ENCODE measurements at places on chromosomes 2 and 18.
A peak's percentile ranks its signal among the peaks of the same experiment; 100 is the strongest.

- DNase-seq: no peak
These were observed 6.7 kb downstream of the TGIF1 start for GRCh38 chr18:3456686-3457069.

DNA sequence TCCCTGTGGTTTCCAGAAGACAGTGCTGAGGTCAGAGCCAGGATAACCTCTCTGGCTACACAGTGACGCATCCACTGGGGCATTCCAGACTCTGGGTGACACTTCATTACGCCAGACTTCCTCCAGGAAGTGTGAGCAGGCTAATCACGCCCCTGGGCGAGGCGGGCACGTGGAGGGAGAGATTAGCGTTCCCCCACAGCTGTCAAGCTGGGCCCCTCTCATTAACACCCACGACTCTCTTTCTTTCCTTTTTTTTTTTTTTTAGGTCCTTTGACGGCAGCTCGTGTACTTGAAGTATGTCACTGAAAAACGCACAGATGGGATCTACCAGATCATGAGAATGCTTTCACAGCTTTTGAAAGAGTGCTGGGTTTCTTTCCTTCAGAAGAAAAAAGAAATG lies 274.6 kb downstream of the AFF3 start:
- no peak for DNase-seq

DNA sequence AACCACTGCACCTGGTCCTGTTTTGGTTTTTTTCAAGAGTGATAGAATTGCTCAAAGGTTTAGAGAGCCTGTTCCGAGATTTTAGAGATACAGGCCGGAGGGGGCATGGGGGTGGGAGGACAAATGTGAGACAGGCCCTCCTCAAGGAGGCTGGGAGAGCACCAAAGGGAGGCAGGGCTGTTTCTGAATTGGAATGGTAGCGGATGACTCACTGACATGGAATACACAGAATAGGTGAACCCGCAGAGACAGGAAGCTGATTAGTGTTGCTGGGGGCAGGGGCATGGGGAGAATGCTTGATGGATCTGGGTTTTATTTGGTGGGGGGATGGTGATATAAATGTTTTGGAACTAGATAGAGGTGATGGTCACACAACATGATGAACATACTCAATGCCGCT lies 111.0 kb upstream of the MGAT5 start:
- DNase-seq: no peak

- DNase-seq: no peak
These were observed 12.8 kb upstream of the HPCAL1 start for GRCh38 chr2:10289891-10290290.

DNA sequence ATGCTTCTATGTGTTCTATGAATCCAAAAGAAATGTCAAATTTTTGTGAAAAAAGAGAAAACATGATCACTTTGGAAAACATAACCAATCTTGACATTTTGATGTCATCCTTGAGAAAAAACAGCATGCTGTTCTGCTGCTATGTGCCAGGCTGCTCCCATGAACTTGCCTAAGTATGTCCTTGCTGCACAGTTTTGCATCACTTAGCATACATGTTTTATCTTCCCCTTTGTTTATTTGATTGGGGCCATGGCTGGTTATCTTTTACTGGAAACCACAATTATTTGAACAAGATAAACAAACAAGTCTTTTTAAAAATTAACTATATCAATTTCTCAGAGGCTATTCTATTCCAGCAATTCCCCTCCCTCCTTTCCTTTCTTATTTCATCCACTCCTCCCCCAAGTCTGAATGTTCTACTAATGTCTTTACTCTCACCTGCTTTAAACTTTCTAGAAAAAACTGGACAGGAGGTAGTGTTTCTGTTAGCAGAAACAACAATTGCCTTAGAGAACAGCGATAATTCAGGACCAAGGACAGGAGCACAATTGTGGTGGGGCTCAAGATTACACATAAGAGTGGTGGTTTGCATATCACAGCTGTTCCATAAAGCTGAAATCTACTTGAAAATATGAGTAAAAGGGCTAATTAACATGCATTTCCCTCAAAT lies 6.7 kb downstream of the AOX1 start:
- no peak for DNase-seq

DNA sequence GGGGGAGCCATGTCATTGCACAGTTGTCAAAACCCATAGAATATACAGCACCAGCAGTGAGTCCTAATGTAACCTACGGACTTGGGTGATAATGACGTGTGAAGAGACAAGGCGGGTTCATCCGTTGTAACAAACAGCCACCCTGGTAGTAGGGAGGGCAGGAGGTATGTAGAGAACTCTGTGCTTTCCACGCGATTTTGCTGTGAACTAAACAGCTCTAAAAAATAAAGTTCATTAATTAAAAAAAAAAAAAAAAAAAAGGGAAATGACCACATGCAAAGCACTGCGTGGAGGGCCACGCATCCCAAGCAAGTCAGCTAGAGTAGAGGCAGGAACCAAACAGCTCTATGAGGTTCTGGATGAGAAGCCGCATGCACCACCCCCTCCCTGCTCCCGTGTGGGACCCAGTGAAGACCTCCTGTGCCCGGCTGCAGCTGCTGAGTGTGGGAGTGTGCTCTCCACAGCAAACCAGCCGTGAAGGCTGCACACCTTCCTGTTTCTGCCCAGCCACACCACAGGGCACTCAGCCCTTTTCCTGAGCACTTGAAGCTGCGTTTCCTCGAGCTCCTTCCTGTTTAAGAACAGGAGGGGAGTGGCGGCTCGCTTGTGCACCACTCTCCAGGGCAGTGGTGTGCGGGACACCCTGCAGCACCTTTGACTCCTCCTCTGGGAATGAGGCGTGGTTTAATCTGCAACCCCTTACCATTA lies 65.6 kb downstream of the ODC1 start:
- DNase-seq: peak; percentile 19

All from effector memory CD4-positive, alpha-beta T cell (primary cell).